ENCODE measurements at places on chromosomes 7 and 10.
A peak's percentile ranks its signal among the peaks of the same experiment; 100 is the strongest.

GRCh38 chr7:6166443-6166891 lies 106.0 kb downstream of the CYTH3 start:
- DNase-seq: no peak

DNA sequence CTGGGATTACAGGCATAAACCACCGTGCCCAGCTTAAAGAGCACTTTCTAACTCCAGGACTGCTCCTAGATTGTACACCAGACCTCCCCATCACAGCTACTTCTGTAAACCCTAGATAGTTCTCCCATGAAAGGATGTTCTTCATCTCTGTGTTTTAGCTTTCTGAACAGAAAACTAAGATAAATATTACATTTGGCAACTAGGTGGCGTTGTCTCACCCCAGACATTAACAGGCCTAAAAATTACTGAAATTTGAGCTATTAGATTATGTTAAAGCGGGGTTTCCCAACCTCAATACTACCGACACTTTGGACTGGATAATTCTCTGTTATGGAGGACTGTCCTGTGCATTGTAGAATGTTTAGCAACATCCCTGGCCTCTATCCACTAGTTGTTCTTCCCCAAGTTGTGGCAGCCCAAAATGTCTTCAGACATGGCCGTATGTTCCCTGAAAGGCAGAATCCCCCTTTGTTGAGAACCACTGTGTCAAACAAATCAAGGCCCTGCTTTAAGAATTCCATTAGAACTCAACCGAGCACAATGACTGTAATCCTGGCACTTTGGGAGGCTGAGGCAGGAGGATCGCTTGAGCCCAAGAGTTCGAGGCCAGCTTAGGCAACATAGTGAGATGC lies 19.1 kb downstream of the ATOH7 start:
- DNase-seq: peak; percentile 77

GRCh38 chr10:107915215-107915610 lies 750.7 kb upstream of the SORCS1 start:
- no peak for DNase-seq

DNA sequence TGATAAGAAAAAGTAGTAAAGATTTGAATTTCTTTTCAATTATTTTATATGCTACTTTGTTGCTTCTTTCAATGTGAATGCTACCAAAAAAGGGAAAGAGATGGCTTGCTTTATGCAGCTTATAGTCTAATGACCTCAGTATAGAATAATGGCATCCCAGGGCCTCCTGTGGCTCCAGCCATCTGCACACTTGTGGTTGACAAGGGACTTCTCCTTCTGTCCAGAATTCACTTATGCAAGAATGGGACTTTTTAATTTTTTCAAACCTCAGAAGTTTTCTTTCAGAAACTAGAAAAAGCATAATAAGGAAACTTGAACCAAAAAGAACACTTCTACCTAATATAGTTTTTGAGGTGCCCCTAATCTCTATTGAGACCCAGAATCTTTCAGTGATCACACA lies 310.9 kb downstream of the CTNNA3 start:
- DNase-seq: peak; percentile 36

DNA sequence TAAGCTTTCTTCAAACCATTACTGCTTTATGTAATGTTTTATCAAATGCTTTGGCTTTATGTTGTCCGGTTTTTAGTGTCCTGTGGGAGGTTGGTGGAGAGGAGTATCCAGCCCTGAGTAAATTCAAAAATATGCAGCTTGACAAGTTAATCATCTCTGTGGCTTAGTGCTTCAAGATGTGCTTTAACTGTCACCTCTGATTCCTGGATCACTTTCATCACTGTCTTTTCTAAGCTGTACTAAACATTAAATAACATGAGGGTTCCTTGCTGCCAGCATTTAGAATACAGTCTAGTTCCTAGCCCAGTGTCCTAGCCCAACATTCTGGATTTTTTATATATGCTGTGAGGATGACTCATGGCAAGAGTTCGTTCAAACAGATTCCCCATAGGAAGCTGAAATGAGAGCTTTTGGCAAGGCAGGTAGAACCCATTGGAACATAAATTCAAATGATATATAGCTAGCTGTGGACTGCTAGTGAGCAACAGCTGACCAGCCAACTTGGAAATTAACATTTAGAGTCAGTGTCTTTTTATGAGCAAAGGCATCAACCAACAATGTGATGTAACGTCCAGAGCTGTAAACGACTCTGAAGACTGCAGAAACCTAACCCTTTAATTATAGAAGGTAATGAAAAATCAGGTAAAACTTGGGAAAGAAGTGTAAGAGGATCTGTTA lies 80.6 kb upstream of the OIT3 start:
- peak; percentile 68 for DNase-seq
